ENCODE measurements at places on chromosomes 7 and 10.

DNA sequence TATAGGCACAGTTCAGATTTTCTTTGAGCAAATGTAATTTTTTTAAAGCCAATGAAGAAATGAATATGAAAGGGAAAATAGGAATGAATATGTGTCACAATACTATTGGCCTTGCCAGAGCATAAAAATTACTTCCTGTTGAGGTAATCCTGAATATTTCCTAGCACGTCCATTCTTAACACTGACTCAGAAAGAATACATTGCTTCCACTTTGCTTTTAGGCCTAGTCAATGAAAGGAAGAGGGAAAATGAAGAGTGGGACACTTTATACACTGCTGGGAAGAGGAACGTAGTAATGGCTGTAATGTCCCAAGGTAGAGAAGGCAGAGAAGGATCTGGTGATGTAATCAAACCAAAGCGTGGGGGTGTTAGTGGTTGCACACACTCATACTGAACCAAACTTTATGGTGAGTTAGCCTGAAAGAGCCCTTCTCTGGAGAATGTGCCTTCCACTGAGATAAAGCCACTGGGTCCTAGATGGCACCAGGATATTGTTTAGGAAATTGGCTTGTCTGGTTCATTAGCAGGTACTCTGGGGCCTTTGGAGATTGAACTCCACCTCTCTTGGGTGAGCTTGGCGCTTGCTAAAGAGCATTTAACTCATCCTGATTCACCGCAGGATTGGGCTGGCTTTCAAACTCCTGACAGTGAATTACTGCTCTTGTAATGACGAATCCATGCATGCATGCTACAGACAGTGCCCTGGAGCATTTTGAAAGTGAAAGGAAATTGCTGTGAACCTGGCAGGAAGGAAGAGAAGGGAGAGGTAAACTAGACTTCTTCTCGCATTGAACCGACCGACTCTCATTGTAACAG lies 254.9 kb downstream of the KIAA1217 start:
- DNase-seq: no peak

- no peak for DNase-seq
Observed at GRCh38 chr10:95273393-95274312, 17.1 kb downstream of the PDLIM1 start.

- no peak for DNase-seq
Observed at GRCh38 chr10:84256510-84257342, 11.9 kb downstream of the RGR start.

DNA sequence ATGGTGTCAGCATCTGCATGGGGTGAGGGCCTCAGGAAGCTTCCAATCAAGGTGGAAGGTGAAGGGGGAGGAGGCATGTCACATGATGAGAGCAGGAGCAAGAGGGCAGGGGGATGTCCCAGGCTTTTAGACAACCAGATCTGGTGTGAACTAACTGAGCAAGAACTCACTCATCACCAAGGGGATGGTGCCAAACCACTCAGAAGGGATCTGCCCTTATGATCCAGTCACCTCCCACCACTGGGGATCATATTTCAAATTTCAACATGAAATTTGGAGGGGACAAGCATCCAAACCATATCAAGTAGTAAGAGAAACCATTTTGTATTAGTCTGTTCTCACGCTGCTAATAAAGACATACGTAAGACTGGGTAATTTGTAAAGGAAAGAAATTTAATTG lies 33.6 kb downstream of the THNSL1 start:
- no peak for DNase-seq

- DNase-seq: no peak
Observed at GRCh38 chr10:16436367-16436757, 448 bp upstream of the PTER start.
